Left ventricle myocardium superior (tissue), 1 donor: ENCODE measurements at places on chromosomes 16 and 17. TPM values are rescaled to one million over a fixed set of nuclear protein-coding genes. Genes with fewer than 3 reads are reported as not detected.

The CYB561 gene
- total RNA-seq: 14.7 TPM

The KRTAP9-3 gene
- not detected for total RNA-seq

The NOD2 gene
- 0.45 TPM for total RNA-seq

The NPB gene
- 0.69 TPM for total RNA-seq

The CNGB1 gene
- total RNA-seq: not detected

The TPPP3 gene
- 8.9 TPM for total RNA-seq

The GPR179 gene
- total RNA-seq: not detected

The COTL1 gene
- 11.8 TPM for total RNA-seq

The VASN gene
- total RNA-seq: 4.3 TPM

The NOS2 gene
- 0.12 TPM for total RNA-seq

DNA sequence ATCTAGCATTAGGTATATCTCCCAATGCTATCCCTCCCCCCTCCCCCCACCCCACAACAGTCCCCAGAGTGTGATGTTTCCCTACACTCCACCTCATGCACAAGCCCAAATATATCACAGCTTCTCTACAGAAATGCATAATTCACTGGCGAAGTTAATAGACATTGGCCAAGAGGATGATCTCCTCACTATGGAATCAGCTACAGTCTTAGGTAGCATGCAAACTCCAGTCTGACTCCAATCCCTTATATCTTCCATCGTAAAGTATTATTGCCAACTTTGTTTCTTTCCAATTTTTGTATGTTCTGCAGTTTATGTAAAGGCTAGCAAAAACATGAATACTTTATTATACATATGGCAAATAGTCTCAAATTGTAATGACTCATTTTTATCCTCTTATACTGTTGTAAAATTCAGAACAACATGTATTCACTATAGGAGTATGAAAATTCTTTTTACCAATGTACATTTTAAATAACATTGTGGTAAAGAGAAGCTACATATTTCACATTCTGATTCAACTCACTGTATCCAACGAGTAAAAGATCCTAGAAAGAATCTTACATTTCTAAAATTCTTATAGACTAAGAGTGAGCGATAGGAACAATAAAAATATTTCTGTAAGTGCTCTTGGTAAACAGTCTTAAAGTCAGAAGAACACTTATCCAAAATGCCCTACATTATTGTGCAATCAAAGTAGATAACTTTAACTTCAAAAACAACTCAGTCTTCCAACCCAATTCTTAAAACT lies 871 bp downstream of the ABCA8 start:
- DNase-seq: no peak

GRCh38 chr16:19329932-19330331 lies 44.4 kb downstream of the CLEC19A start:
- DNase-seq: no peak

GRCh38 chr17:2939714-2940351 lies 123.6 kb downstream of the OR1D5 start:
- peak; percentile 64 for DNase-seq

- DNase-seq: no peak
Measured at GRCh38 chr16:78686601-78687000, 587.1 kb downstream of the WWOX start.

- no peak for DNase-seq
Measured at GRCh38 chr17:79490530-79490929, 120.3 kb downstream of the RBFOX3 start.

DNA sequence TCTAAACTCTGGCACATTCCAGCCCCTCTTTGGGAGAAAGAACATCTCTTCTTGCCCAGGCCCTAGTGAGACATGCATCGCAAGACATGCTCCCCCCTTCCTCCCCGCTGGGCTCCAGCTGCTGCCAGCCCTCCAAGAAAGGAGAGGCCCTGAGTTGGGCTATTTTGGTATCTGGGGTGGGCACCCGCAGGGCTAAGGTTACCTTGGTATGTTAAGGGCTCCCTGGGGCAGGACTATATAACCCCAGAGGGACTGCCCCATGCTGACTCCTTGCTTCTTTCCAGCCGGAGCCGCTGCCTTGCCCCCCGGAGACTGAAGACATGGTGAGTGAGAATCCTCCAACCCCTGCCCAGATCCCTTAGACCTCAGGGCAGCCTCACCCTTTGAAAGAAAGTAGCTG lies at the start of gene MYL11:
Gene MYL11 (plus strand): TSS at position 265 of the 400 bp plus-strand sequence. CDS start 56 bp downstream, at position 321.
- peak; percentile 10 for DNase-seq

GRCh38 chr16:53629151-53629550 lies 74.5 kb downstream of the RPGRIP1L start:
- no peak for DNase-seq

GRCh38 chr17:57545731-57546342 lies 199.3 kb downstream of the CCDC182 start:
- DNase-seq: no peak

DNA sequence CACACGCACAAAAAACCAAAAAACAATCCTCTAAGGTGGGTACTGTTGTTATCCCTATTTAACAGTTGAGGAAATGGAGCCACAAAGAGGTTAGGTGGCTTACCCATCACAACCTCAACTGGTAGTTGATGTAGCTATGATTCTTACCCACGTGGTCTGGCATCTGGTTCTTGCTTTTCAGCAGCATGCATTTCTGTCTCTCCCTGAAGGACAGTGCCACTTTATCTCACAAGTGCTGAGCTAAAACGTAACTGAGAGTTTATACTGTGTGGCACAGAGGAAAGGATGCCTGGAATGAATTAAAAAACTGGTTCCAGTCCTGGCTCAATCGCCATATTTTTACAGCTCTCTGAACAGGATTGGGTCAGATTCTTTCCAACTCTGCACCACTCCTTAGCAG lies 1.9 kb upstream of the CORO6 start:
- DNase-seq: no peak

DNA sequence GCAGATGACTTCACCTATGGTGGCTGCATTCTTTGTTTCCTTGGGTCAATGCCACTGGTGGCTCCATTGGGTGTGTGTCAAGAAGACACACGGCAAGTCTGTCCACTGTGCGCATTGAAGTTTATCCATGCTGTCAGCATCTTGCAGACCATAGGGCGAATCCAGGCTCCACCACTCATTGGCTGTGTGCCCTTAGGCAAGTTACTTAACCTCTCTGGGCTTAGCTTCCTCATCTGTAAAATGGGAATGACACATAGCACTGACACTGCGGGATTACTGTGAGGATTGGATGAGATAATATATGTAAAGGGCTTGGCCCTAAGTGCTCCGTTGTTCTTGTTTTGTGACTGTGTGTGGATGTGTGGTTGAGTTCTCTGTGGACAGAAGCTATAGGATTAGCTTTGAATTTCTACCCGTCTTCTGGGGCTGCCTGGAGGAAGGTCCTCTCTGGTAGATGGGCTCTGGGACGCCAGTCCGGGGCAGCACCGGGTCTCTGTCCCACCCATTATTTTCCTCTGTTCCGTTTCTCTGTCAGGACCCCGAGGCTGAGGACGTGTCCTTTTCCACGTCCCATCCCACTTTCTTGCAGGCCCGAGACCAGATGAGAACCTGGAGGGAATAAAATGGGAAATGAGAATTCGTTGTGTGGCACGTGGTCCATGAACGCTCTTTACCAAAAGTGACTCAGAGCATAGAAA lies 178.4 kb downstream of the IRF8 start:
- no peak for DNase-seq

- DNase-seq: no peak
Measured at GRCh38 chr16:85984947-85985451, 86.0 kb downstream of the IRF8 start.

DNA sequence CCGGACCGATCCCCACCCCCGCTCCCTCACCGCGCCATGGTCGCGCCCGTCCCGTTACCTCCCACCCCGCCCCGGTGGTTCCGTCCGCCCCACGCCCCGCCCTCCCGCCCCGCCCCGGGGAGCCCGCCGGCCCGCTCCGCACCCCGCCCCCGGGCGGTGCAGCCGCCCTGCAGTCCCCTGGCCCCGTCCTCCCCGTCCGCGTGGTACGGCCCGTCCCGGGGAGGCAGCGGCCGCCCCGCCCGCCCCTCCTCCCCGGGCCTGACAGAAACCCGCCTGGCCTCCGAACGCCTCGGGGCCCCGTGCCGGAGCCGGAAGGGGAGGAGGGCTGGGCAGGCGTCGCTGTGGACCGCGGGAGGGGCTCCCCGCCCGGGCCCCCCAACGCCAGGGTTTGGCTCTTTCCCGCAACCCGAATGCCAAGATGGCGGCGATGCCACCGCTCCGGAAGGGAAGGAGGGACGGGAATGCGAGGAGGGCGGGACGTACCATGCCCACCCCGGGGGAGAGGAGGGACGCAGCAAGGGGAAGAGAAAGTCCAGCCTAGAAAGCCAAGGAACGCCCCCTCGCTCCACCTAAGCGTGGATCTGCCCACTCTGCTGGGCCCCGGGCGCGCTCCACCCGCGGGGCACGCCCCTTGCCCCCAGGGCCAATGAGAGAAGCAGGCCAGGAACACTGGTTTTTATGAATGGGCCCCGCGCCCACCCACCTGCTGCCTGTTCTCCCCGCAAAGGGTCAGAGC lies at the start of gene PIP4K2B:
Gene PIP4K2B (minus strand): TSS at position 56 of the 736 bp plus-strand sequence. CDS start 132 bp downstream, outside the sequence.
- peak; percentile 97 for DNase-seq

- DNase-seq: no peak
Measured at GRCh38 chr17:48503747-48504146, 27.1 kb downstream of the HOXB1 start.

DNA sequence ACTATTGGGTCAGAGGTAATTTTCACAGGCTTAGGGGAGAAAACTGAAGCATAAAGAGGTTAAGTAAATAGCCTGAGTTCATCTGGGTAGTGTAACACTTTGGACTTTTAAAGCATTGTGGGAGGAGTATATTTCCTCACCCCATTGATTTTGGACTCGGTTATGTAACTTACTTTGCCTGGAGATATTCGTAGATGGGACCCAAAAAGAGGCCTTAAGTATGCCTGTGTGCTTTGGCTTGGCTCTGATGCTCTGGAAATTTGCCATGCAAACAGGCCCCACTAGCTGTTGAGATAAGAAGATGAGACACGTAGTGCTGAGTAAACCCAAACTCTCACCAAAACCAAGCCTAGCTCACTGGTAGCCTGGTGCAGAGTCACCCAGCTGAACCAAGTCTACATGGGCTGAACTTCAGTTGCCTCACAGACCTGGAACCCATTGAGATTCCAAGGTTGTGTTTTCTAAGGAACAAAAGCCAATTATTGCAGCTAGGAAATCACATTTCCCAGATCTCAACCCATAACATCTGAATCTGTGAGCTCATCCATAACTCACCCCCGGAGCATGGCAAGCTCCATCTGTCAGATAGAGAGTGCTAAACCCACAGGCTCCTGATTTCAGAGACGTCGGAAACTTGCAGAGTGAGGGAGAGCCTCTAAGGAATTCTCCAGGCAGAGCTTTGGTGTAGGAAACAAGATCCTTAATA lies 536.0 kb upstream of the C16orf82 start:
- DNase-seq: no peak

DNA sequence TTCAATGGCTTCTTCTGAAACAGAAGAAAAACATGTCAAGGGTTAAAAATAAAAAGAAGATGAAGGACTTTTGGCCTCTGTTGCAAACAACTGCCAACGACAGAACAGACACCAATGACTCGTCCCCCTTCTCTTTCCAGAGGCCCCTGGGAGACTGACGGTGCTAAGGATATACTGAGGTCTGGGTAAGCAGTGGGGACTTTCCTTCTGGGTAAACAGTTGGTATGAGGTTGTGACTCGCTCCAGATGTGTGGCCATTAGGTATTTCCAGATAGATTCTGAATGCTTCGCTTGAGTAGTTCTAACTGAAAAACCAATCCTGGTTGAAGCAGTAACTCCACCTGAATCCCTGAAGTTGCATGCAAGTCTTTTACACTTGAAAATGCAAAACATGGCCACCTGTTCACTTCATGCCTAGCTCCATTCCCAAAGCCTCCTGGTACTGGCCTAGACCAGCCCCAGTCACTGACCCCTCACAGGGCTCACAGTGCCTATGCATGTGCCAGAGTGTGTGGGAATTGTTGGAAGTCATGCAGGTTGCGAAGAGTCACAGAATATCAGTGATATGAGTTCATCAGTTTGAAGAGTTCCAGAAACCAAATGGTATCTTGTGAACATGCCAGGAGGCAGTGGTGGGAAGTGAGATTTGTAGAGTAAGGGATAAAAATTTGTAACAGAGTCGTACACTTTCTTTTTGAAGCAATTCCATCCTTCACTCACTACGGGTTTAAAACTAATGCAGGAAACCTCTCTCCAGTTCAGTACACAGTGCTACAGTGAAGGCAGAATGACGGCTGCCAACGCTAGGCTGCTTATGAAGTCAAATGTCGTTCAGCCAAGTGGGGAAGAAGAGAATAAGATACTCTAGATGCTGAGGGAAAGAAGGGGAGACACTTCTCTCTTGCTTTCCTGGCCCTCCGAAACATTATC lies 217.8 kb downstream of the ZFHX3 start:
- DNase-seq: no peak

GRCh38 chr17:21010705-21011596 lies 31.9 kb downstream of the USP22 start:
- DNase-seq: no peak

DNA sequence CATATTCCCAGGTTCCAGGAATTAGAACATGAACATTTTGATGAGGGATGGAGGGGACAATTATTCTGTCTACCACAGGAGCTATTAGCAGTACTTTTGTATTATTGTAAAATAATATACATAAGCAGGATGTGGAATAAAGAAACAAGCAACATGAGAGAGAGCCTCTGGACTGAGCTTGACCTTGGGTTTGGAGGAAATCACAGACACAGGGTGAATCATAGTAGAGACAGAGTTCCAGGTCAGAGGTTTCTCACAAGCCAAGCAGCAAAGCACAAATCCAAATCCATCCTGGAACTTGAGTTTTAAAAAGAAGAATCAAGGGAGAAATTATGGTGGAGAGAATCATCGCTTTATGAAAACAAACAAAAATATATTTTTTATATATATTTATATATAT lies 5.1 kb downstream of the KRT31 start:
- no peak for DNase-seq

DNA sequence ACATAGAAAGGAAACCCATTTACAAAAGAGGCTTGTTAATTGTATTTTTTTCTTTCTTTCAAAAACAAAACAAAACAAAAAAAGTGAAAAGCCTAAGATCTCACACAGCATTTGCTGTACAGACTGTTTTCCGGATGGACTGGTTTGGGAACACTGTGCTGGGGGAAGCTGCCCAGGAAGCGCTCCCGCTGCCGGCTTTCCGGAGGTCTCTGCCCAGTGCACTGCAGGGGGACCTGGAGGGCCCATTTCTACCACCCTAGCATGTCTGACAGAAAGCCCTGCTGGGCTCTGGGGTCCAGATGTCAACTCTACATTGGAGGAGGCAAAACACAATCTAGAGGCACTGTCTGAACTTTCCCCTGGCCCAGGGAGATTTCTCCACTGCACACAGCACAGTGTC lies 26.3 kb upstream of the CLEC18B start:
- DNase-seq: peak; percentile 47

GRCh38 chr17:70288540-70289290 lies 119.4 kb downstream of the KCNJ2 start:
- no peak for DNase-seq

GRCh38 chr17:19747829-19748806 lies at the start of gene ALDH3A1:
Gene ALDH3A1 (minus strand): TSS chr17:19748298. CDS start chr17:19745129, 3,169 bp downstream.
- DNase-seq: no peak
